Smooth muscle cell of the umbilical artery (primary cell): ENCODE measurements at places on chromosomes 4 and X. TPM values are rescaled to one million over a fixed set of nuclear protein-coding genes. Genes with fewer than 3 reads are reported as not detected.

Gene BRS3
- not detected in 2 replicates for total RNA-seq

Gene EDA
- under 0.01 and 0.23 TPM in 2 replicates for total RNA-seq

Gene SPACA5
- total RNA-seq: not detected in 2 replicates

Gene SUPT20HL1
- total RNA-seq: under 0.01 and 0.14 TPM in 2 replicates
